ENCODE measurements at places on chromosomes 12 and 14.

GRCh38 chr14:60515511-60516289 lies 6.8 kb downstream of the SIX6 start:
- DNase-seq: peak; percentile 40

- no peak for DNase-seq
Measured at GRCh38 chr12:122740351-122740750, 9.7 kb upstream of the HCAR1 start.

GRCh38 chr12:52749827-52750226 lies 27.3 kb downstream of the KRT76 start:
- DNase-seq: no peak

- no peak for DNase-seq
Measured at GRCh38 chr12:53219292-53219955, 12.4 kb upstream of the ITGB7 start.

DNA sequence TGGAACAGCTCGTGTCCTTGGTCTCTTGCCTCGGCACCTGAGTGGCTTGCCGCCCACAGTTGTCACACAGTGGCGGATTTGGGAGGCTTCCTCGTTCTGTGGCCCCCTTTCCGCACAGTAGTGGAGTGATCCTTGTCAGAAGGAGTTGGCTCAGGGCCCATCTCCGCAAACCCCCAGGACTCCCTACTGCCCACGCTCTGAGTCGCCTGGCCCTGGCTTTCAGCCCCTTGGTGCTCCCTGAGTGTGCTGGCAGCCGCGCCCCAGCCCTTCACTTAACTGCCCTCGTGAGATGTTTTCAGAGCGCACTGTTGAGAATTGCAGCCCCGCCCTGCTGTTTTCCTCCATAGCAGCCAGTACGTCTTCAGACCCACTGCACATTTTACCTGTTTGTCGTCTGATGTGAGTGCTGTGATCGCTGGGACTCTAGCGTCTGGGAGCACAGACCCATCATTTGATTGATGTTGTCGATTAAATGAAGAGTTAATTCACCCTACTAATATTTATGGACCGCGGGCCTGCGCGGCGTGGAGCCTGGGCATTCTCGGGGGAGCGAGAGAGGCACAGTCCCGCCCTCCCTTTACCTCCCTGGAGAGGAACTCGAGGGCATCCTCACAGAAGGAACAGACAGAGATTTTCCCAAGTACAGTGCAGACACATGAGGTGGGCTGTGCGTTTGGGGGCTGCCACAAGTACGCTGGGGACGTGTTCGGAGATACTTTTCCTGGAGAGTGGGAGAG lies 91.8 kb downstream of the DDX51 start:
- DNase-seq: no peak

- peak; percentile 63 for DNase-seq
Measured at GRCh38 chr12:106581543-106582248, 1.1 kb upstream of the RFX4 start.

DNA sequence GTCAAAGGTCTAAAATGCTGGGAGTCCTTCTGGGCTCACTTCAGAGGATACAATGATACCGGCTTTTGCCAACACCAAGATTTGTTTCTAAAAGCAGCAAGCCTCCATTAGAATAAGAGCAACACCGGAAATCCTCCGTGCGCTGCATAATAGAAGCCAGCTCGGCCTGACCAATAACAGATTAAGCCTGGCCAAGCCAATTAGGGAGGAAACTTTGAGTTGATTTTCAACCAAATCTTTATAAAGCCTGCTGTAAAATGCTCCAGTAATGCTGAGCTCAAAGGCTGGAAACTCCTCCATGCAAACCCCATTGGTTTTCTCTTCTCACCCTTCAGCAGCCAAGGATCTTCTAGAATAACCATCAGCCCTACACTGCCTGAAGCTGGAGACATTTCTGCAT lies 150.1 kb downstream of the NTF3 start:
- no peak for DNase-seq

DNA sequence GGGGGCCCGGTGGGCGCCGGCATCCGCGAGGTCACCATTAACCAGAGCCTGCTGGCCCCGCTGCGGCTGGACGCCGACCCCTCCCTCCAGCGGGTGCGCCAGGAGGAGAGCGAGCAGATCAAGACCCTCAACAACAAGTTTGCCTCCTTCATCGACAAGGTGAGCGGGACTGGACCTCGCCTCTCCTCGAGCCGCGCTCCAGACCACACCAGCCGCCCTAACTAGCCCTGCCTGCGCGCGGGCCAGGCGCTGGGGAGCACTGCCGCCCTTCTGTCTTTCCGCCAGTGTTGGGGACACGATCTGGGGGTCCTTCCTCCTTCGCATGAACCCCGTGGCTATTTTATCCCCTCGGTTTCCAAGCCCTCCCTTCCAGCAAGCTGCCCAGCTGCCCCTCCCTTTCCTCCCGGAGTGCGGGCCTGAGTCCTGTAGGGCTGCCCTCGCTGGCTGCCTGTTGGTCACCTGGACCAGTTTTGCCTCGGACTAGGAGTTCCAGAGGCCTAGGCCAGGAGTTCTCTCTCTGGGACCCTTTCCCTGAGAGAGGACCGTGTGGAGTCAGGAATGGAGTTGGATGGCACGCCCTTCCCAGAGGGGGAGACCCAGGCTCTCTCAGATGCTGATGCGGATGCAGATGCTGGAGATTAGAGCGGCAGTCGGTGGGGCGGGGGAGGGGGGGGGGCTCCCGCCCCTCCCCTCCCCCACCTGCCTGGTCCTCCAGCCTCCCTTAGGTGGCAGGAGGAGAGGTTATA lies 592 bp downstream of the KRT7 start:
- DNase-seq: no peak

- DNase-seq: no peak
Measured at GRCh38 chr12:7068994-7069346, 8.5 kb downstream of the C1S start.

- no peak for DNase-seq
Measured at GRCh38 chr12:101695706-101696105, 1.7 kb upstream of the CHPT1 start.

GRCh38 chr12:97714107-97714563 lies 251.5 kb downstream of the RMST start:
- no peak for DNase-seq

DNA sequence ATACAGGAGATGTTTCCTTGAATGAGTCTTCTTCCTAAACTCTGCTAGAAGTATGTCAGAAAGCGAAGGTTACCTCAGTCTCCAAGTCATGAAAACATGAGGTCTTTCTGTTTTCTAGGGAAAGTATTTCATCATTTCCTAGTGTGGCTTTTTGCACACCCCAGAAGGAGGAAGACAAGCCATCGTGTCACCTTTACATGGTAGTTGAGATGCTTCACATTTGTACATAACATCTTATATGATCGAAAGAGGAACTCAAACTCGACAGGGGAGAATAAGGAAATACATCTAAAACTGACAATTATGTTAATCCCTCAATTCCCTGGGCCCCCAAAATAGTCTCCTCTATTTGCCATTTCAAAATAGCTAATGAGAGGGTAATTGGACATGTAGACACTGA lies 214.1 kb upstream of the PLEKHG7 start:
- no peak for DNase-seq

DNA sequence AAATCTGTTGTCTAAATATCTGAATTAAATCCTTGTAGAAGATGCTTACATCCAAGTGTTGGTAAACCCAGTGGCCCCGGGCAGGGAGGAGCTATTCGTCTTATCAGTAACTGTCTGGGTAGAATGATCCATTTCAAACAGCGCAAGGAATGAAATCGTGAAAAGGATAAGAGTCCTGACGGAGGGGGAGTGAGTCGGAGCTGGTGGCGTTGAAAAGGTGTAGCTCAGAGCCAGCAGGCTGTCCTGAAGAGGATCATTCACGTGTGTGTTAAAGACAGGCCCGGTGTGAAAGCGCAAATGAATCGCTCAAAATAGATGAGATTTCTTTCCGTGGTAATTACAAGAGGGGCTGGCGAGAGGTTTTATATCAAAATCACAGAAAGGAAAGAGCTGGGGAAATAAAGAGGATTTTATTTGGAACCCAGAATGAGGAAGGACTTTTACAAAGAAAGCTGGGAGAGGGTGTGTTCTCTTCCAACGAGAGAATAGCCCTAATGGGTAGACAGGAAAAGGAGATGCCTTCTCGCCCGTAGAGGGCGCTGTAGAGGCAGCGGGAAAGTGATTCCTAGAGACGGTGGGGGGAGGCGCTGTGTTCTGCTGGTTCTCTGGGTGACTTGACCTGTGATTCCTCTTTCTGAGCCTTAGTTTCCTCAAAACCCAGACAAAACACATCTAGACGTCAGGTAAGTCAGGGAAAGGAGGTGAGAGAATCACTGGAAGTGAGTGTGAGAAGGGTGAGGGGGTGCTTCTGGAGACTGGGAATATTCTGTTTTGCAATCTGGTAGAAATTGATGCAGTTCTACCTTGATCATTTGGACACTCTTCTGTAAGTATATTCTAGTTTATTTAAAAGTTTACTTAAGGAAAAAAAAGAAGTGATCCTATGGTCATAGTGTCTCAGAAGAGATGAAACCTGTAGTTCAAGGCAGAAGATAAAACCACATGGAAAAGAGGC lies 39.3 kb downstream of the SRRM4 start:
- no peak for DNase-seq

- no peak for DNase-seq
Measured at GRCh38 chr12:49669796-49670195, 37.4 kb downstream of the FMNL3 start.

- DNase-seq: no peak
Measured at GRCh38 chr12:32486158-32486557, 86.8 kb downstream of the FGD4 start.

- no peak for DNase-seq
Measured at GRCh38 chr14:32010604-32011125, 66.4 kb upstream of the ARHGAP5 start.

- no peak for DNase-seq
Measured at GRCh38 chr12:32423559-32423958, 24.2 kb downstream of the FGD4 start.

DNA sequence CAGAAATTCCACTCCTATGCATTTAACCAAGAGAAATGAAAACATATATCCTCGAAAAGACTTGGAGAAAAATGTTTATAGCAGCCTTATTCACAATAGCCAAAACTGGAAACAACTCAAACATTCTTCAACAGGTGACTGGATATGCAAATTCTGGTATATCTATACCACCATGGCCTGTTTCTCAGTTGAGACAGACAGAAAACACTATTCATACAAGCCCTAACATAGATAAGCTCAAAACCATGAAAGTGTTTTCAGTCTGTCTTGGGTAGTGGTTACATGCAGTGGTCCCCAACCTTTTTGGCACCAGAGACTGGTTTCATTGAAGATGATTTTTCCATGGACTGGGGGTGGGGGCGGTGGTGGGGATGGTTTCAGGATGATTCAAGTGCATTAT lies 83.8 kb downstream of the SRGAP1 start:
- no peak for DNase-seq

DNA sequence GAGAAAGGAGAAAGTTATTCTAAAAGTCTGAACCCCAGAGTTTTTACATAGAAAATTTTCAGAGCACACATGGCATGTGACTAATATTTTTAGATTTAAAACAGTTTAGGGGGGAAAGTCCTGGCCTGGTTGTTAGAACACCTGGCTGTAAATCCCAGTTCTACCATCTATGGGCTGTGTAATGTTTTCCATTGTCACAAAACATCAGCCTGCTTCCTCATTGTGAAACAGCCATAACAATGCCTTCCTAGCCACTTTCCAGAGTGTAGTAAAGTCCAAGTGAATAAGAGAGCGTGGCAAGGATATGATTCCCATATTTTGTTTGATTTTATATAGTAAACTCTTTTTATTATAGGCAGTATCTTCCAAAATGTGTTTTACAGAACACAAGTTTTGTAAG lies 310.0 kb upstream of the DCN start:
- DNase-seq: no peak

- no peak for DNase-seq
Measured at GRCh38 chr12:41576925-41577324, 388.8 kb downstream of the PDZRN4 start.

DNA sequence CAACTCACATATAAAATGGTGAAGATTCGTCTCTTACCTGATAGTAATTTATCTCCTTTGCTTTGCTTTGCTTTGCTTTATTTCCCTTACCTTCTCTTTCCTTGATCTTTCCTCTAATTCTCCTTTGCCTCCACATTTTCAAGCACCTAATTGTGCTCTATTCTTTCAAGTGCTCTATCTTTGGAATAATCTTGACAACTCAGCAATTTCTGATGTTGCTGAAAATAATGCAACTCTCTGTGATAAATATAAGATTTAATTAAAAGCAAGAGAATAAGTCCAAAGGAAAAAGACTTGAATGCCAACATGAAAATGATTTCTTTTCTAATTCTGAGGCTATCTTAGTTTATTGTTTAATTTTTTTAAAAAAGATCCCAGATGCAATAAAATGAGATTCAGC lies 139.5 kb upstream of the SYT1 start:
- no peak for DNase-seq

GRCh38 chr14:84085493-84085892 lies 1444.5 kb upstream of the FLRT2 start:
- DNase-seq: no peak

- DNase-seq: no peak
Measured at GRCh38 chr14:102696332-102696731, 80.9 kb upstream of the TRAF3 start.

DNA sequence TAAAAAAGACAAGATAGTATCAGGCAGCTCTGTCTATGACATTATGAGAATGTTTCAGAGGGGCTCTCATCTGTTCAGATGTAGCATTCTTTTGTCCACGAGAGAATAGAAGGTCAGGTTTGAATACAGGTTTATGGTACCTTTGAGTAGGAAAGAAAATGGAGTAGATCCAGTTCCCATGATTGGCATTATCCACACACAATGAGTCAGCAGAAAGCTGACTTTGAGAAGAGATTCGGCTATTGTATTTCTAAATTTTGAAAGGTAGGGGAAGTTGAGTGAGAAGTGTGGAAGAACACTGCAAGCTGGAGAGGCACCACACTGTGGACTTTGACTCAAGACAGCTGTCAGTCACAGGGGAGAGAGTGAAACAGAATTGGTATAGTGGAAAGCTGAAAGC lies 135.4 kb downstream of the SYT10 start:
- no peak for DNase-seq

DNA sequence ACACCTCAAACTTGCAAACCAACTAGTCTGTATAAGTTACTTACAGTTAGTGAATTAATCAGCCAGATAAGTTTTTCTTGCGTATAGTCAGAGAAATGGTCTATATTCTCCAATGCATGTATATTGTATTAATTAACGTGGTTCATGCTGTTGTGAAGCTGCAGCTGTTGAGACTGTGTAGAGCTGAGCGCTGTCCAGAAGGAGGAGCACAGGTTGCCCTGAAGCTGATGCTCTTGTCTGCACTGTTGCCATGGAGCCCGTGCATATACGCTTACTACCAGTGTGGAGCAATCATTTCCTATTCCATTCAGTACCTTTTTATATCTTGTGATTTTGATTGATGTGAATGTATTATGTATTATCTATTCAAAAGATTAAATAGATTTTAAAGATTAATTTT lies 74.3 kb upstream of the ARID2 start:
- DNase-seq: no peak

- no peak for DNase-seq
Measured at GRCh38 chr14:36105401-36105800, 71.1 kb downstream of the PTCSC3 start.

GRCh38 chr14:78725086-78725485 lies 554.9 kb downstream of the NRXN3 start:
- DNase-seq: no peak

DNA sequence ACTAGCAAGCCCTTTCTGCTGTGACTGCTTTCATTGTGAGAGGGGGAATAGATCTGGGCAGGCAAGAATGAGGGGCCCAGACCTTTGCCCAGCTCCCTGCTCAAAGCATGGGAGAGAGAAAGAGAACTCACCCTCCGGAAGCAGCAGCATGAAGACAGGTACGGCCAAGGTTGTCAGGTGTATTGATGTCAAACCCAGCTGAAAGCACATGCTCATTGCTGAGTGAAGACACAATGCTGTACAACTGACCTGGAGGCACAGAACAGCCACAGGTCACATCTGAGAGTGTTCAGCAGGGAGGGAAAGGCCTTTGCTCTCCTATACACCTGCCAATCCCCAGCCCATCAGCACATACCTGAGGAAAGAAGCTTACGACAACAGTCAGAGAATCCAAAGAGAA lies 5.5 kb downstream of the ANKRD52 start:
- no peak for DNase-seq

Measured in mesothelial cell of epicardium (in vitro differentiated cells).